ENCODE measurements at places on chromosomes 1 and 21.

DNA sequence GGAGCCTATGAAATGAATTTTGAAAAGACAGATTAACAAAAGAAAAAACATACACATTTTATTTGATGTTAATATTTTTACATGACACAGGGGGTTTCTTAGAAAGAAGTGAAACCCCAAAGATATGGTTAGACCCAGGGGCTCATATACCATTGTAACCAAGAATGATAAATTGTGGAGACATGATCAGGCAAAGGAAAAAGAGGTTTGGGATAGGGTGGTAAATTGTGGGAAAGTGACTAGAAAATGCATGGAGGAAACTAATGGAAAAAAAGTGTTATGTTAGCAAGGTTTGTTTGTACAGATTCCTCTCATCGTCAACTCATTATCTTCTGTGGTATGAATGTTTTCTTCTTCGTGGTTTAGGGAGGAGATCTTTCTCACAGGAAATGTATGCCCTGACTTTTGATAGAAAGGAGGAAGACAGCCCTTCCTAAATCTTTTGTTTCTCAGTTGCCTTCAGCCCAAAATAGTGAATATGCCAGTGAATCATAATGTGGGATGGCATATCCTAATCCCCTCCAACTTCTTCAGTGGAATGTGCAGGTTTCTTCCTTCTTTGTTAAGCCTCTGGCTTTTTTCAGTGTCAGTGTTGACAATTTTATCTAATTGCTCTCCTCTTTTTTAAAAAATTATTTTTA is 140.4 kb upstream of the UBE2U start:
- DNase-seq: no peak

GRCh38 chr1:117169871-117170596 is 40.7 kb downstream of the VTCN1 start:
- DNase-seq: no peak

DNA sequence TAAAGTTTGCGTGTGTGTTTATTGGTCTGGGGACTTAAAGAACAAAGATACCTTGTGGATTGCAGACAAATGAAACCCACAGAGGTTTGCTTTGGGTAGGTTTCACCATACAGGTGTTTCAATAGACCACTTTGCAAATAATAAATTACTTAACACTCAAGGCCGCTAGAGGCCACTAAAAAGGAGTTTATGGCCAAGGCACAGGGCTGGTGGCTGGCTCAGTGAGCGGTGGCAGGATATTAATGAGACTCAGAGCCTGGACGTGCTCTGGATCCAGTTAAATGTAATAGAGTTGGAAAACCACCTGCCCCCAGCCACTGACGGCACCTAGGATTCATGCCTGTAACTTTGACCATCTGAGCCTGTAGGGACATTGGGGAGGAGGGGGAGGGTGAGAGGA is 44.5 kb downstream of the LRRC38 start:
- DNase-seq: no peak

GRCh38 chr1:2158272-2158671 is 36.3 kb downstream of the FAAP20 start:
- no peak for DNase-seq

DNA sequence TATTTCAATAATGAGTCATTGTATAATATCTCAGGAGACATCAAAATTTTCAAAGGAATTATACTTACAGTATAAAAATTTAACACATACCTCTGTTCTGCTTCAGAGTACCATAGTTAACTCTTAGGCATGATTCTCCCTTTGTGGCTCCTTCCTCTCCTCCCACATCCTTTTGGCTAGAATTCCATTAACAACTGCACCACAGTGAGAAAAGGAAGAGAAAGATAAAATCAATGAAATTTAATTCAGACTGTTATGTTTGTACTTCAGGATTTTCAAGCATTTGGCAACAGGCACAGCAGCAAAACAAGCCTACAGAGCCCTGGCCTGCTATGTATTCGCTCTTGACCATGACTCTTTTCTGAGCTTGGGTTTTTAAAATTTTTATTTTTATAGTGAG is 57.2 kb upstream of the SGIP1 start:
- no peak for DNase-seq

GRCh38 chr1:205298191-205298994 is 23.2 kb downstream of the NUAK2 start:
- DNase-seq: peak; percentile 61

GRCh38 chr1:154433161-154433764 is 28.1 kb downstream of the IL6R start:
- DNase-seq: peak; percentile 28

DNA sequence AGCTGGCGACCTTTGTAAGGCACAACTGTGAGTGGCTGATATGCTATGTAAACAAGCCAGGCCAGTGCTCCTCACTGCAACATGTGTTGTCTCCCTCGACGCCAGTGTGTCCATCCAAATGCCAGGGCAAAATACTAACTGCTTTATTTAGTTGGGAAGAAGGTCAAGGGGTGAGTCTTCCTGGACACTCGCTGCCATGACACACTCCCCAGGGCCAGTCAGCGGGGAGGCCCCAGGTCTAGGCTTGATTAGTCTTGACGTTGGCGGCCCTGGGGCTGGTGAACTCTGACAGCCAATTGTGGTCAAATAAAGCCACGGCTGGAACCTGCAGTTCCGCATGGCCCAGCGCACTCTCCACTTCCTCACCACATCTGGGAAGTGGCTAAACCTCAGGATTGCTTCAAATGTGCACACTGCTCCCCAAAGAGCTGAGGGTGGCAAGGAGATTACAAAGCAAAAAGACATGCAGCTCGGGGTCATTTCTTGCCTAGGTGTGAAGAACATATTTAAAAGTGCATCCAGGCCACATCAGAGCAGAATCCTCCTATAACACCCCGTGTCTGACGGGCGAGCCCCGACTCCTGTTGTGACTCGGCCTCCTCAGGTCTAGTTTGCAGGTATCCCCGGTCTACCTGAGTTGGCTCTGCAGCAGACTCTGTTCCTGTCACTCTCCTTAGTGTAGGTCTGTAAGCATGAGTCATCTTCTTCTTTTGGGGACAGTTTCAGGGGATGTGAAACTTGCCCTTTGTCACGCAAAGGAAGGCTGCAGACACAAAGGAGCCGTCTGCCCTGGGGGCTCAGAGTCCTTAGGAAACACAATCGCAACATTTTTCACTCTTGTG is 183.5 kb downstream of the RUNX1 start:
- no peak for DNase-seq

GRCh38 chr1:213782941-213783672 is 204.7 kb upstream of the PROX1 start:
- no peak for DNase-seq

DNA sequence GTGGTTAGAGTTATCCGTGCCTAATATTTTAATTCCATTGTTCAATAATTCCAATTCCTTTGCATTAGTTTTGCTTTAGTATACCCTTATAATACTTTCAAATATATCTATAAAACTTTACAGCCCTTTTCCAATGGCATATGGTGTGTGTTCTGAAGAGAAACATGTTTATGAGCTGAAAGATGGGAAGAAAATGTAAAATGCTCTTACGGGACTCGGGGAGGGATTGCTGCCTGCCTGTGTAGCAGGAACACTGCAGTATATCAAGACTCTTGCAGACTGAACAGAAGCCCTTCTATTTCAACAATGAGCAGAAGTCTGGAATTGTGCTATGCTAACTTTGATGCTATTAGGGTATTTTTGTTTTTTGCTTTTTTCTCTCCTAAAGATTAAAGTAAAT is 406.8 kb downstream of the PTBP2 start:
- no peak for DNase-seq

DNA sequence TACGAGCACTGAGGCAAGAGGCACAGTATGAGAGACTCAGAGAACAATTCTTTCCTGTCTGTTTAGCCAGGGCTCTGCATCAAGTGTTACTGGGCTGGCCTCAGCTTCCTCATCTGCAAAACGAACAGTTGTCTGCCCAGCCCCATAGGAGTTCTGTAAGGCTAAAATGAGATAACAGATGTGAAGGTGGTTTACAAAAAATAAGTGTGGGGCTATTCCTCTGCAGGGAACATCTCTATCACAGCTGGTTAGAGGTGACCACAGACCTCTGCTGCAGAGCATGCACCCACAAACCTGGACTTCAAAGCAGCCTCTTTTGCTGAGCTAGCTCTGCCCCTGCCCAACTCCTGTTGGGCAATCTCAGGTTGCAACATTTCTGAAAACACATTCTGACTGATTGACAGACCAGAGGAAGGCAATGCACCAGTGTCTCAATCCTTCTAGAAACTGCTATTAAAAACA is 10.5 kb upstream of the OLIG1 start:
- DNase-seq: no peak

- DNase-seq: no peak
Observed at GRCh38 chr1:67937651-67938050, 104.4 kb upstream of the GNG12 start.

- DNase-seq: no peak
Observed at GRCh38 chr1:221874285-221875003, 132.6 kb upstream of the DUSP10 start.

DNA sequence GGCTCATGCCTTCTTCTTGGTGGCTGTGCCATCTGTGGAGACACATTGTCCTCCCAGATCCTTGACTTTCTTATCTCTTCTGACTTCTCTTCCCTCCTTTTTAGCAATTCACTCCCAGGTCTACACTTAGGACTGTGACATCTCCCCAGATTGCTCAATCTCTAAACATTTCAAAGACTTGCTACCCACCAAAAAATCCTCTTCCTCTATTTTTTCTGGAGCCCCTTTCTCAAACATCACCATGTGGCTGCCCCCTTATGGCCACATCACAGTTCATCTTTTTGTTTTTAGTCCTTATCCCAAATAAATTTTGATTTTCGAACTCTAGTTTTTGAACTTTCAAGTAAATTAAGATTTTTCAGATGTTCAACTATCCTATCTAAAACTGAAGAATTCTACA is 148.6 kb upstream of the HOOK1 start:
- DNase-seq: no peak

DNA sequence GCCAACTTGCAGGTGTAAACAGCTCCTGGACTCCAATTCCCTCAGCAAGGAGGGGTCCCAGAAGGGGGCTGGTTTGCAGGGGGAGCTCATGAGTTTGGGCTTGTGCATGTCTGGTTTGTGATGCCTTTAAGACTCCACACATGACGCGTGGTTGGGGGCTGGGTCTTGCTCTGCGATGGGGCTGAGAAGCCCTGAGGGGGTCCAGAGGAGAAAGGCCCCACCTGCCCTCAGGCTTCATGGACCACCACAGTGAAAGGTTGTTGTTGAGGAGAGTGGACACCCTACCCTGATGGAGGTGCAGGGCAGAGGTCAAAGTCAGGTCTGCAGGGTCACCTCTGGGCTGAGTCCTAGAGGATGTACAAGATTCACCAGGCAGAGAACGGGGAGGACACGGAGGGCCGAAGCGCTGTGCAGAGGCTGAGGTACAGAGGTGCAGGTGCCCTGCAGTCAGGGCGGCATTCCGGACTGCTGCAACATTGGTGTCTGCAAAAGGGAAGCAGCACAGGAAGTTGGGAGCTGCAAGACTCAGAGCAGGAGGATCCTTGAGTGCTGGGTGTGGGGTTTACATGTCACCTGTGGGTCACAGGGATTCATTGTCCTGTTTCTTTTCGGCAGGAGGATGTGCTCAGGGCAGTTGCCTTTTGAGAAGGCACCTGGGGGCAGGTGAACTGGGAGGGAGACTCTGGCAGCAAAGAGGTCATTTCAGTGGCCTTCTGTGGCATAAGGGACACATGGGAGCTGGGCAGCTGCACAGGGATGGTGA is 399.4 kb downstream of the PTPRU start:
- no peak for DNase-seq

- DNase-seq: no peak
Observed at GRCh38 chr1:209446356-209446755, 137.2 kb upstream of the CAMK1G start.

GRCh38 chr1:32831878-32832277 is 14.4 kb downstream of the S100PBP start:
- no peak for DNase-seq

- DNase-seq: no peak
Observed at GRCh38 chr1:109371341-109371739, 26.4 kb downstream of the SORT1 start.

DNA sequence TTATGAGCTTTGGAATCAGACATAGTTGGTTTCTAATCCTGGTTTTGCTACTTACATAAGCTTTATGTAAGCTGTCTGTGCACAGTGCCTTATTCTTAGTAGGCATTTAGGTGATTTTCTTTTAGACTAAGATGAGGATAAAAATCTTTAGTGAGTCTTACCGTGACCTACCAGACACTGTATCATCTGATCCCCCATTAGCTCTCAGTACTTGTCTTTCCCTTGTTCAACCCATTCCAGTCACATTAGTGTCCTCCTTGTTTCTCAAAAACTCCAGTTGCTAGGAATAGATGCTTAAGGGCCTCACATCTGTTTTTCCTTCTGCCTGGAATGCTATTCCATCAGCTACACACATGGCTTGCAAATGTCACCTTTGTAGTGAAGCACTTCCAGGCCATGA is 18.8 kb downstream of the PPP1R12B start:
- DNase-seq: no peak

GRCh38 chr1:97108179-97108578 is 386.6 kb downstream of the PTBP2 start:
- no peak for DNase-seq

GRCh38 chr21:45456584-45457160 is 51.7 kb downstream of the COL18A1 start:
- DNase-seq: no peak

- DNase-seq: no peak
Observed at GRCh38 chr1:14850563-14850962, 252.1 kb downstream of the KAZN start.

GRCh38 chr1:111551623-111552411 is 48.4 kb upstream of the ADORA3 start:
- DNase-seq: no peak

Data from LoVo (cell line).